Activated gamma-delta T cell treated with Interleukin-2 at 50 U/mL for 16 hours (primary cell): ENCODE measurements at places on chromosomes 4 and X.

- DNase-seq, result no peak
Observed at GRCh38 chr4:189600264-189600663, 340.4 kb upstream of the FRG1 start.

DNA sequence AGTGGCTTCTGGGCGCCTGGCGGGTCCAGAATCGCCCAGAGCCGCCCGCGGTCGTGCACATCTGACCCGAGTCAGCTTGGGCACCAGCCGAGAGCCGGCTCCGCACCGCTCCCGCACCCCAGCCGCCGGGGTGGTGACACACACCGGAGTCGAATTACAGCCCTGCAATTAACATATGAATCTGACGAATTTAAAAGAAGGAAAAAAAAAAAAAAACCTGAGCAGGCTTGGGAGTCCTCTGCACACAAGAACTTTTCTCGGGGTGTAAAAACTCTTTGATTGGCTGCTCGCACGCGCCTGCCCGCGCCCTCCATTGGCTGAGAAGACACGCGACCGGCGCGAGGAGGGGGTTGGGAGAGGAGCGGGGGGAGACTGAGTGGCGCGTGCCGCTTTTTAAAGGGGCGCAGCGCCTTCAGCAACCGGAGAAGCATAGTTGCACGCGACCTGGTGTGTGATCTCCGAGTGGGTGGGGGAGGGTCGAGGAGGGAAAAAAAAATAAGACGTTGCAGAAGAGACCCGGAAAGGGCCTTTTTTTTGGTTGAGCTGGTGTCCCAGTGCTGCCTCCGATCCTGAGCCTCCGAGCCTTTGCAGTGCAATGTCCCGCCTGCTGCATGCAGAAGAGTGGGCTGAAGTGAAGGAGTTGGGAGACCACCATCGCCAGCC is at the start of gene ATOH1:
ATOH1 (plus strand) TSS at position 422 of the 663 bp plus-strand sequence; CDS start at position 596, 174 bp downstream.
- DNase-seq, result no peak

- DNase-seq, result no peak
Observed at GRCh38 chr4:147206807-147207206, 261.1 kb upstream of the TTC29 start.

- DNase-seq, result no peak
Observed at GRCh38 chr4:98181809-98182208, 38.5 kb upstream of the STPG2 start.

GRCh38 chrX:39969819-39970504 is 127.8 kb downstream of the BCOR start:
- no peak for DNase-seq

- DNase-seq, result no peak
Observed at GRCh38 chr4:109389369-109390114, 44.1 kb upstream of the SEC24B start.

GRCh38 chr4:134628066-134628465 is 426.5 kb upstream of the PABPC4L start:
- no peak for DNase-seq

DNA sequence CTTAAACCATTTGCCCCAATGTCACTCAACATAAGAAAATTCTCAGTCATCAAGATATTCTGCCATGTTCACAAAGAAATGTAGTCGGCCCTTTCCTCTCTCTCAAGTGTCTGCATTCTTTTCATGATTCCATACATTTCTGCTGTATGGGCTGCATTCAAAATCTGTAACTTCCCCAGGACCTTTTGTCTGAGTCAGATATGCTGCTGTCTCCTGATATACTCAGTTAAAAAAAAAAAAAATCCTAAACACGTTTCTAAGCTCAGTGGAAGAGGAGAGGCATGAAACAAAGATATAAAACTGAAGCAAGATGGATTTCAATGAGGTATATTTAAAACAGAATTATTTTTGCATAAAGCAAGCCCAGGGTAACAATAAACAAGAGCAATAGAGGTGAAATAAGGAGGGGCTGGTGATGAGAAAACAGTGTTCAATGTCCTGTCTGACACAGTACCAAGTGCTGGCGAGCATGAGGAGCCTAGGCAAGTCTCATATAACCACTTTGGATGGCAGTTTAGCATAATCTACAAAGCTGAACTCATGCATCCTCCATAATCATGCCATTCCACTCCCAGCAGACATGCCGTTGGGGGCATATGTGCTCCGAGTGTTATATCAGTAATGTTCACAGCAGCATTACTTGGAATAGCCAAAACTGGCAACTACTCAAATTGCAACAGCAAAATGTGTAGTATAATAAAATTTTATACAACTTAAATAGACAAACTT is 76.7 kb downstream of the MANBA start:
- no peak for DNase-seq

- DNase-seq, result no peak
Observed at GRCh38 chrX:133437766-133438165, 22.5 kb upstream of the GPC4 start.

DNA sequence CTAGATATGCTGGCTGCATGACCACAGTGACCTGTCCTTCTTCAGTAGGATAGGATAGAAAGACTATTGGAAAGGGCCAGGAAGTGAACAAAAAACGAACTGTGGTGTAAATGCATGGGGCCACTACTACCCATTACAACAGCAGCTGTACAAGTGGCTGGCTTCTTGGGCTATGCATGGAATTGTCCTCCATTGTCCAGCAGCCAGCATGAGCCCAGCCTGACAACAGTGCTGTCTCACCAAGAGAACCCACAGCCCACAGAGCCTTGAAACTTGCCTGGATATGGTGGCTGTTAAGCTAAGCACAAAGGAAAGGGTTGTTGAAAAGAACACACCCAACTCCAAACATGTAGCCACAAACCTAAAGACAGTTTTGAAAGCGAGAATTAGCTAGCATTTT is 330.2 kb upstream of the F9 start:
- no peak for DNase-seq

DNA sequence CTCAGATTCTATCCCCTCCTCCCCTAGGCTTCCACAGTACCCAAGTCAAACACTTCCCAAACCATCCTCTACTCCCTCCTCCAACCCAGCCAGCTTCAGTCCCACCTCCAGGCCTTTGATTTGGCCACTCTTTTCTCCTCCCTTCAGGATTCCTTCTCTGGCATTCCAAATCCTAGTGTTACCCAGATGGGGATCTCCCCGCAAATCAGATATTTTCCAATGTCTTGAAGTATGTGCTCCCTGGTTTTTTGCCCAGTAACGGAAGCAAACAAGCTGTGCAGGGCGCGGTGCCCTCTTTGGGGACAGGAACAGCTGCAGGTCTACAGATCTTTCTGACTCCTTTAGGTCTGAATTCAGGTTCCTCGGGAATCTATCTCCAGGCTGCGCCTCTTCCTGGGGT is 2.2 kb upstream of the SYN1 start:
- DNase-seq, result no peak
